ENCODE measurements at places on chromosomes 3 and 15.

GRCh38 chr3:71862371-71863140 is 77.6 kb upstream of the PROK2 start:
- DNase-seq, result peak; percentile 9

GRCh38 chr3:38047896-38048295 is 8.9 kb downstream of the DLEC1 start:
- DNase-seq, result no peak

DNA sequence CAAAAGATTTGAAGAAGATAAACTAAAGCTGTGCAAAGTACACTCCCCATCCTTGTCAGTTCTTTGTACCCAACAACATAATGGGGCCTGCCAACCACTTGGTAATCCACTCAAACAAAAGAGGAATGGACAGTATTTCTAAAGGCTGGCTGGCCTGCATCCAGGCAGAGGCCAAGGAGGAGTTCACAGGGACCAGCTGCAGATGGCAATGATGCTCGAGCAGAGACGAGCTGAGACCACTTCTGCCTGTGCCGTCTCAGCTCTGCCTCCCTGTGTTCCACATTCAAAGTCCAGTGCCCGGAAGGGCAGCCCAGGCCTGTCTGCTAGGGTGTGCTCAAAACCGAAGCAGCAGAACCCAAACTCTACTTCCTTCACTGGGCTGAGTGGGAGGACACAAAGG is 14.3 kb downstream of the CXCR6 start:
- no peak for DNase-seq

DNA sequence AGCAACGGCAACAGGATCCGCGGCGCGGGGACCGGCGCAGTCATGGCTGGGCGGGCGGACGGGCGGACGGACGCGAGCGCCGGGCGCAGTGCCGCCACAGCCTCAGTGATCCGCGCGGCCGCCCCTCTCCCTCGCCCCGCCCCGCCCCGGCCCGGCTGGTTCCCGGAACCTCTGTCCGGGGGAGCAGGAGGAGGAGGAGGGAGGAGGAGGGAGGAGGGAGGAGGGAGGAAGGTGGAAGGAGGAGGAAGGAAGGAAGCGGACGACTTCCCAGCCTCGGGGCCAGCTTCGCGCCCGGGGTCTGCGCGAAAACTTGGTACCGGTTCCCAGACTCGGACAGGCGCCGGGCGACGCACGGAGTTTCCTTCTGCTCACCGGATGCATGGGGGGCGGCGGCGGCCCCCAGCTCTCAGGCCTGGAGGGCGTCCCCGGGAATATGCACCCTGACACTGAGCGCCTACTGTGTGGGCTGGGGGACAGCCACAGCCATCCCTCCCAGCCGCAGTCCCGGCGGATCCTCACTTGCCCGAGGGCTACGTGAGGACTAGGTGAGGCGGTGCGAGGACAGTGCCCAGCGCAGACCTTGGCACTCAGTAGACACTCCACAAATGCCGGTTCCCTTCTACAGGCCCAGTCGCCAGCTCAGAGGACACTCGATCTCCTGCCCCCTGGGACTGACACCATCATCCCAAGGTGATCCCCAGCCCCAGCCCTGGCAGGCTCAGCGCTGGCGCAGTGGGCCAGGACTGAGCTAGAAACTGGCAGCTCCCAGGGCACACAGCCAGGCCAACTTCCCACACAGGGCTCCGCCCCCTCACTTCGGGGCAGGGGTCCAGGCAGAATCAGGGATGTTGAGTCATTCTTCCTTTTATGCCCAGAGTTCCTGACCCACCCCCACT is at the start of gene SHISA5:
TSS of gene SHISA5 (minus strand) at position 124 of the 896 bp plus-strand sequence. CDS start at position 44, 80 bp downstream.
- peak; percentile 39 for DNase-seq

DNA sequence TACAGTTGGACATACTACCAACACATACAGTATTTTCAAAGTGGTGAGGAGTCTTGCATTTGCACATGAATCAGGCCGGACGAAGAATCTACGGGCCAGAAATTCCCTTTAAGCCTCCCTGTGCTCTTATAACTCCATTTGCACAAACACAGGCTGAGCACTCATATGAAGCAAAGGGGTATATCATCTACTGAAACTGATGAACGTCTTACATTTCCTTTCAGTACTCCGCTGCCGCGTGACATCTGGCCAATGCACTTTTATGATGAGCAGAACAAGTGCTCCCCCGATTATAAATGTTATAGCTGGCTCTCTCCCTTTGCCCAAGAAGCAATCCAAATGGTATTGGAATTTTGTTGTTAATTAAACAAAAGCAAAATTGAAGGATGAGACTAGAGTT is 110.3 kb upstream of the ICE2 start:
- DNase-seq, result no peak

DNA sequence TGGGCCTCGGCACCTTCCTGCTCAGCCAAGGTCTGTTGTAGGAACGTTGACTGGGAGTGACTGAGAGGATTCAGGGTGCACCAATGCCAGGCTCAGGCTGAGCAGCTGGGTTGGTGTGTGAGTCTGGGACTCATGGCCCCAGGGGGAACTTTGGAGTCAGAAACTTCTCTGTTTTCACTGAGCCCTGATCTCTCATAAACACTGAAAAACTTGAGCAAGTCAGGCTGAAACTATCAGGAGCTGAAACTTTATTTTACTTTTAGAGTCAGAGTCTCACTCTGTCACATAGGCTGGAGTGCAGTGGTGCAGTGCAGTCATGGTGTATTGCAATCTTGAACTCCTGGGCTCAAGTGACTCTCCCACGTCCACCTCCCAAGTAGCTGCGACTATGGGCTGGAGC is 3.0 kb downstream of the TRAK1 start:
- DNase-seq, result no peak

DNA sequence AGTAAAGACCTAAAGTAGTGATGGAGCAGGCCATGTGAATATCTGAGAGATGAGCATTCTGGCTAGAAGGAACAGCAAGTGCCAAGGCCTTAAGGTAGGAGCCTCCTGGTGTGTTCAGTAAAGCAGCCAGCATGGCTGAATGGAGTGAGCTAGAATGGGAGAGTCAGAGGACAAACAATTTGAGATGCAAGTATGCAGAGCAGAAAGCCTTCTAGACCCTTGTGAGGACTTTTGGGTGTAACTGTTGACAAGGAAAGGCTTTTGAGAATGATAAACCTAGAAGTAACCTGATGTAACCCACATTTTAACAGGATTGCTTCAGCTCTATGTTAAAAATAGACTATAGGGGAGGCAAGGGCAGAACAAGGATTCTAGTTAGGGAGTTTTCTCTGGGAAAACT is 14.8 kb upstream of the RNF7 start:
- DNase-seq, result no peak

DNA sequence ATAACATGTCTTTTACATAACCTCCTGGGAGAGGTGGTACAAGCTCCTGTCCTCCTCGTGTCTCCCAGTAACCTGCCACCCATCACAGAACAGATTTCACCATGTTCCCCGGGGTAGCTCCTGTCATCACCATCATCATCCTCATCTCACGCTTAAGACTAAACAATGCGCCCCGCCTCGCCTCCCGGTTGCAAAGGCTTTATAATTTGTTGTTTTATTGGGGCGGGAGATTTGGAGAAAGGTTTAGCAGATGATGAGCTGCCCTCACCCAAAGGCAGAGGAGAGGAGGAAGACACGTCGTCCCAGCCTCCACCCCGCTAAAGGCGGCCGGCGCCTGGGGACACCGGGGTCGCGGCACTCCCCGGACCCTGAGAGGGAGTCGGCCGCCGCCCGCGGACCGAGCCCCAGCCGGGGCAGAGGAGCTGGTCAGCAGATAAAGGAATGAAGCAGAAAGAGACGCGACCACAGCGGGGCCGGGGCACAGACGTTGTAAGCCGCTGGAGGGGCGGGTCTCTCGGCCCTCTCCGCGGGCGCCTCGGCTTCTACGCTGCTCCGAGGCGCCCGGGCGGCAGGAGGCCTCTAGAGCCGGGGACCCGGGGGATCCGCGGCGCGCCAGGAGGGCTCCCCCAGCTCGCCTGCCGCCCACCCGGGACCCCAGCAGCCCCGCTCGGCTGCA is 589 bp downstream of the HERC1 start:
- peak; percentile 29 for DNase-seq

DNA sequence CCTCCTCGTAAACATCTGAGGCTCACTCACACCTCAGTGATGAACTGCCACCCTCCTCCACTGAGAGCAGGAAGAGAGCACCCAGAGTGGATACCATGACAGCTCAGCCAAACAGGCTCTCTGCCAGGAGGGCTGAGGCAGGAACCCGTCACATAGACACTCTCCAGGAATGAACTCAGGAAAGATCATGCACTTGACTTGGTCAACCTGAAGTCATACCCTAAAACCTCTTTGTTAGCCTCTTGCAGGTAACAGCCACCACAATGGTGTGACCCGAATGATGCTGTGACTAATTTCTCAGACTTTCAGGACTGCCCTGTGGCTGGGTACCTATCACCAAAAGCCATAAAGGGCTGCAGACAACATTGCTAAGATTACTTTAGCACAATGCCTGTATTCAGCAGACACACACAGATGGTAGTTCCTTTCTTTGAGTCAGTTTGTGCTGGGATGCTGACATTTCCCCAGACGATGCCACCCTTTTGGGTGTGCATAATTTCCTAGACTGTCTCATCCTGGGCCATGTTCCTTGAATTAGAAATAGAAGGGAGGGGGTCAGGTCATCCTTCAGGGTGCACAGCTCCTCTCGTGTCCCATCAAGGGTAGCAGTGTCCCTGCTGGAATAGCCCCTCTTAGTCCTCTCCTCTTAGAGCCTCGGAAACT is 30.3 kb downstream of the CX3CR1 start:
- no peak for DNase-seq

GRCh38 chr15:75523011-75523410 is 56.1 kb downstream of the PTPN9 start:
- DNase-seq, result no peak

GRCh38 chr3:98333989-98334606 is 19.6 kb upstream of the OR5K4 start:
- DNase-seq, result no peak

- no peak for DNase-seq
Observed at GRCh38 chr3:157588386-157589060, 85.3 kb upstream of the VEPH1 start.

DNA sequence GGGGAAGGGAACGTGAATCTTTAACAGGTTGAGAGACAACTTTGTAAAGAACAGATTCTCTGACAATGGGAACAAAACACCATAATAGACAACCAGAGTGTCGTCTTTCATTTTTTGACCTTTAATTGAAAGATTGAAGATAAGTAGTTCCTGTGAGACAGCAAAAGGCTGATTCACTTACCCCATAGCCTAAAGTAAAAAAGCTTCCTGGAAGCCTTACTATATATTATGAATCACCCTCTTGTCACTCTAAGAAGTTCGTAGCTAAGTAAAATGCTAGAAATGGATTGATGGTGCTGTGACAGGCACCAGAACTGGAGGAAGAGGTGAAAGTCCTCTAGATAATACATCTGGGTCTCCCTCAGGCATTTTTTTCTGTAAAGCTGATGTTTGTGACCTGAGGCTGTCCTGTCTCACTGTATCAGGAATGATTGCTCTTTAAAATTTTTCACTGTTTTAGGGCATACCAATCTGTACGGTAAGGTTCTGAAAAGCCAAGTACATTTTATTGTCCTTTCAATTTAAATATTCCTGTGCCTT is 824.6 kb upstream of the SEMA6D start:
- no peak for DNase-seq
